ENCODE measurements at places on chromosomes 2 and 18.

DNA sequence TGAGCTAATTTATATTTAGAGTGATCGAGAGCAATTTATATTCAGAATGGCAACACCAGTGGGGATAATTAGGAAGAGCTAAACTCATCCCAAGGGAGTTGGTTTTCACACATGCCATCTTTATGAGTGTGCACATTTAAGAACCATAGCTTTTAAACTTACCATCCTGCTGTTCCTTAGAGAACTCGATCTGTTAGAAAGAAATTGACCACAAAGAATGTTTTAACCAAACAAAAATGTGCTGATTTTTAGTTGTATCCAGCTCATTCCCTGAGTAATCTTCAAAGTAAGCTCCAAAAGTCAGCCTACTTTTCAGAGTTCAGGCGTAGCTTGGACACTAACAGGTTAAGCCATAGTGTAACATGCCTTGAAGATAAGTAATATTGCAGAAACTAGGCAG lies 12.6 kb downstream of the MYL1 start:
- no peak for DNase-seq

DNA sequence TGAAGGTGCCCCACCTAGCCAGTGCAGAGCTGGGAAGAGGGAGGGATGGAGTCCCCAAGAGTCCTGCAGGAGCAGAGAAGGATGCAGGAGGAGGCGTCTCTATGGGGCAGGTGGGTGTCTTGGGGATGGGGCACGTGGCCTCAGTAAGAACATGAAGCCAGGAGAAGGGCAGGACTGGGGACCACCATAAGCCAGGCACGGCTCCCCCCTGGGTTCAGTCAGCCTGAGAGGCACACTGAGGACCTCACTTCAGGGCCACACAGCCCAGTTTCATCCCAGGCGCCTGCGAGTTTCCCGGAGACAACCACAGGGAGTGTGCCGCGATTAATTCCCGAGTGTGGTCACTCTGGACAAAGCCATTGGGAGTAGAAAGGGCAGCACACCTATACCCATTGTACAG lies 120.3 kb downstream of the GYPC start:
- no peak for DNase-seq

DNA sequence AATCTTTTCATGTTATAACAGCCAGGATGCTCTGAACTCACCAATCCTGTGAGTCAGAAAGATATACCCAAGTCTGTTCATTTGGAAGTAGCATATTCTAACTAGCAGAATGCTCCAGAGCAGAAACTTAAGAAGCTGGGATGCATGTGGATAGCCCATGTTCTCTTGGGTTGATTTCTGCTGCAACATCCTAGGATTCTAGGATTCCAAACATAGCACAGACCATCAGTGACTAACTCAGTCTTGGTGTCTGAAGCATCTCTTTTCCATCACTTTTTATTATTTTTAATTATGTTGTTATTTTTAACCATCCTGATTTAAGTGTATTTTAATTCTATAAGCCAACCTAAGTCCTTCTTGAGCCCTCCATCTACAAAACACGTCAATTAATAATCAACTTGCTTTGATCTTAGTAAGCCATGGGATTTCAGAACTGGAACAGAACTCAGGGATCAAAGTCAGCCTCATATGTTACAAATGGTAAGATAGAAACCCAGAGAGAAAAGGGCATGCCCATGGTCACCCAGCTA lies 85.4 kb downstream of the OSR1 start:
- DNase-seq: no peak

DNA sequence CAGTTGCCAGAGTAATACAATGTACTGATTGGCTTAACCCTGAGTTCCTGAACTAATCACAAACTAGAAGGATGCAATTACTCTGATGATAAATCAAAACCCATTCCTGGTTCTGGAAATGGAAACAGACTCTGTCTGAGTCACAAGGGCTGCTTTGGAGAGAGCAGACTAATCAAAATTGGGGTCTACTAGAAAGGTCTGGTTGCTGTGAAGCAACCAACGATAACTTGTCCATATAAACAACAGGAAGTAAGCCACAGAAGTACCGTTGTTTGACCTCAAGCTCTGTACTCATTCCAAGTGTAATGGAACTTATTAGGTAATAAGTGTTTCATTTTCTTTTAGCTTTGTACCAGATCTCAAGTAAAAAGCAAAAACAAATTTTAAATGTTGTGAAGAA lies 49.7 kb downstream of the RASGRP3 start:
- no peak for DNase-seq

DNA sequence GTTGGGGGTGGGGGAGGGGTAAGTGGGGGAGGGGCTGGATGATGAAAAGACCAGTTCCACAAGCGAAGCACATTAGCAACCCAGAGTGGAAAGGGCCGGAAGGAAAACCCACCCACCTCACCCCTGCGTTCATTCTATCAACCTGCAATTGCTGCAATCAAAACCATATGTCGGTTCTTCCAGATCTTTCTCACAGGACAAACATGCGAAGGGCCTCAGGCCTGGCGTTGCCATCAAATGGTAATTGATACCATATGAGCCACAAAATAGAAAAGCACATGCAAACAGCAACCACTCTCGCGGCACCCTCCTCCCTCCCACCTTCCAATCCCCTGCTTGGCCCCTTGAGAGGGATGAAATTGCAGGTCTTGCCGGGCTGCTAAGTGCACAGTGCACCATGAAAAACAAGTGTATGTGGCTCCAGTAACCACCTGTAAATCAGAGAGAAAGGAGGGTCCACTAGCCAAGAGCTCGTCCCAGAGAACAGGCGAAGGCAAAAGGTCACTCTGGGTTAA lies 287.5 kb downstream of the TCF4 start:
- DNase-seq: no peak

- no peak for DNase-seq
Observed at GRCh38 chr2:224436634-224437033, 34.7 kb upstream of the FAM124B start.

GRCh38 chr2:129758784-129759471 lies 220.5 kb upstream of the RAB6C start:
- peak; percentile 50 for DNase-seq

GRCh38 chr18:36695806-36696205 lies 133.0 kb downstream of the TPGS2 start:
- DNase-seq: no peak

GRCh38 chr18:73959352-73959751 lies 188.3 kb downstream of the FBXO15 start:
- no peak for DNase-seq

- DNase-seq: no peak
Observed at GRCh38 chr2:223692191-223692947, 90.2 kb upstream of the SCG2 start.

DNA sequence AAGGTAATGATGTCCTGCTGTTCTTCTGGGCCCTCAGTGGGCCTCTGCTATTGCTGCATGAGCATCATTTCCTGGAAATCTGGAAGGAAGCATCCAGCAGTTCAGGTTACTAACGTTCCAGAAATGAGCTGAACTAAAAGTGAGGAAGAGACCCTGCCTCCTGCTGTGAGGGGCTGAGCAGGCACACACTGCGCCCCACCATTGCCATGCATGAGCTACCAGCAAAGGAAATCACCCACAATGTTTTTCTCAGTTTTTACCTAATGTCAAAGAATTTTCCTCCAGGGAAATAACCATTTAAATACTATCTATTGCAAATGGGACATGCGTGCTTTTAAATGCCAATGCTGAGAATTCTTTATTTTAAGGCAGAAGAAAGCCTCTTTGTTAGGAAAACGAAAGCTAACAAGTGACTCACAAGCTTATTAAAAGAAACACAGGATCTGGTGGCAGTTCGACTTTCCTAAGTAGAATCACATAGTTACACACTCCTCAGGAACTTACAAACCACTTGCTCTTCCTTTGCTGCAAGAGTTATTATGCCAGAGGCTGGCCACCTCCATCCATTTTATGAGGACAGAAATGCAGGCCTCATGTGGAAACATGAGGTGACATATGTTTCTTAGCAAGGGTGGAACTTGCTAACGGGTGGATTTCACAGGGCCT lies 152.6 kb upstream of the TTC39C start:
- DNase-seq: no peak

DNA sequence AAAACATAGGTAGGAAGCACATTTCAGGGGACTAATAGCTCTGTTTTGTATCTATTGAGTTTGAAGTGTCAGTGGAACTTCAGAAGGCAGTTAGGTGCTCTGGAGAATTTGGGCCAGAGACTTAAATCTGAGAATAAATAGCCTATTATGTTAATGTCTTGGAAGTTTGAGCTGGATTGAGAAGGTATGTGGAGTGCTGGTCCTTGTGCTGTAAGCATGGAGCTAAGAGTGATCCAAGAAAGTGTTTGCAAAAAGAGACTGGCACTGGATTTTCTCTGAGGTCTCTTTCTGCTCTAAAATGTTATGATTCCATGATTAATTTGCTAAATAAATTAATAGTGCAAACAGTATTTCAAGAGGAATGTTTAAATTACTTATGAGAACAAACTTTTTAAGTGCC lies 63.3 kb downstream of the ICOS start:
- DNase-seq: no peak

GRCh38 chr18:47800248-47800647 lies 130.2 kb downstream of the SMAD2 start:
- DNase-seq: no peak

DNA sequence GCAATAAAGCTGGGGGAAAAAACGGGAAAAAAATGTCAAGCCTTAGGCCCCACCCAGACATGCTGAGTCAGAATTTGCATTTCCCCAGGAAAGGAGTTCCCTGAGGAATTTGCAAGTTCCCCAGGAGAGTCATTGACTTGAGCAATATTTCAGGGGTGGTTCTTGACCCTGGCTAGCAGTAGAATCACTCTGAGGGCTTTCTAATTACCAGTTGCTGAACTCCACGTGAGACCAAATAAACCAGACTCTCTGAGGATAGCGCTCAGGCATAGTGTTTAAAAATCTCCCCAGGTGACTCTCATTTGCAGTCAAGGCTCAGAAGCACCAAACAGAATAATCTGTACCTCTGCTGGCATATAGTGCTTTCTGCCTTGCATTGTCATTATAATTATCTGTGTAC lies 48.7 kb downstream of the C1QL2 start:
- DNase-seq: no peak

- no peak for DNase-seq
Observed at GRCh38 chr2:236835307-236836024, 250.2 kb upstream of the COPS8 start.

GRCh38 chr2:24914713-24915112 lies 5.3 kb downstream of the ADCY3 start:
- DNase-seq: no peak

DNA sequence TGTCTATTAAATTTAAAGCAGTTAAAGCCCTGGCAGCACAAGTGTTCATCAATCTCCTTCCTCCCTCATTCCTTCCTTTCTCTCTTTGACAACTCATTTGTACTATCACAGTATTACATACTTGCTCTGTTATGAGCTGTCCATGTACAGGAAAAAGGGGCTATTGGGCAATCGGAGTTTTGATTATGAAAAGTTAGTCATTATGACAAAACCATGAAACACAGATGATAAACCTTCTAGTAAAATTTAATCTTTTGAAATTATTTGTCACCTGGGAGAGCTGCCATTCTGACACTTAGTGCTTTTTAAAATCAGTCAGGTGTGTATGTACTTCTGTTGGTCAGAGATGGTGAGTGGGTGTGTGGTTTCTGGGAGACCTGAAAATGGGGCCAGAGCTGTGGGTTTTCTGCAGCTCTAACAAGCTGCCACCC lies 39.4 kb downstream of the MAP4K4 start:
- no peak for DNase-seq

DNA sequence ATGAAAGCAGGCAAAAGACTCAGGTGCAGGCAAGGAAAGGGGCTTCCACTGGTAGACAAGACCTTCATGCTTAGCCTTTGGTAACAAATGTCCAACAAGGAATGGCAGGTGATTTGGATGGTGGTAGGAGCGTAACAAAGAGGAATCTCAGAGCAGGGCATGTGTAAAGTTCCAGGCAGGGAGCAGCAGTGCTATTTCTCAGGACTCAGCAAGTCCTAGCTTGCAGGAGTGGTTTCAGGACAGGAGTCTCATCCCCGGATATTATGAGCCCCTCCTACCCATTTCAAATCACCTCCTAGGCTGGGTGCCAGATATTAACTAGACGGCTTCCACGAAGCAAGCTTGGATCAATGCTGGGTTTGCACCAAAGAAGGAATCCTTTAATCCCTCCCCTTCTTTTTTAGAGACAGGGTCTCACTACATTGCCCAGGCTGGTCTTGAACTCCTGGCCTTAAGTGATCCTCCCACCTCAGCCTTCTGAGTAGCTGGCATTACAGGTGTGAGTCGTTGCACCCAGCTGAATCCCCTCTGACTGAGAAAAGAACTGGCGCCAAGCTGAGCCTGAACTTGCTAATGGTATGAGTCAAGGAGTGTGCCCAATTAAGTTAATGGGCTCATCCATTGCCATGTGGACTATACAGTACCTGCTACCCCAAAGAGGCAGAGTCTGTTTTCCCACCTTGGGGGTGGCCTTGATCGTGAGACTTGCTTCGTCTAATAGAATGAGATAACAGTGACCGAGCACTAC lies 190.3 kb downstream of the ARL4C start:
- DNase-seq: no peak

DNA sequence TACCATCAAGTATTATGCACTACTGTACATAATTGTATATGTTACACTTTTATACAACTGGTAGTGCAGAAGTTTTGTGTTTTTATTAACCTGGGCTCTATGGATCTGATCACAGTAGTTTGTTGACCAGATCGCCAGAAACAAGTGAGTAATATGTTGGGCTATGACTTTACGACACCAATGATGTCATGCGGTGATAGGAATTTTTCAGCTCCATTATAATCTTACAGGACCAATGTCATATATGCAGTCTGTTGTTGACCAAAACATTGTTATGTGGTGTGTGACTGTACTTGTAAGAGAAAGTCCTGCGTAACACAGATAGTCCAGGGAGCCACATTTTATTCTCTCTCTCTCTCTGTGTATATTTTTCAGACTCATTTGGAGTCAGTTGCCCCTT lies 4.5 kb upstream of the ACOXL start:
- no peak for DNase-seq

DNA sequence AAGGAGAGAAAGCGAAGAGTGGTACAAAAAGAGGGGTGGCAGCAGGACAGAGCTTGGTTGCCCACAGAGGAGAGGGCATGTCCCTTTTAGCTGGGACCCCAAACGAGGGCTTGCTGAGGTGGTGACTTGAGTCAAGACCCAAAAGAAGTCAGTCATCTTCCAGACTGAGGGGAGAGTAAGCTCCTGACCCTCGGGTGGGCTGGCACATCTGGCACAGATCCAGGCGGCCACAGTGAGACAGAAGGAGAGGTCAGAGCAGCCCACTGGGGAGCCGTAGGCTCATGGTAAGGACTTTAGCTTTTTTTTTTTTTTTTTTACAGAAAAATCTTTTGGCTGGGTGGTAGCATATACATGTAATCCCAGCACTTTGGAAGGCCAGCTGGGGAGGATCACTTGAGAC lies 77.9 kb upstream of the ST6GAL2 start:
- no peak for DNase-seq

DNA sequence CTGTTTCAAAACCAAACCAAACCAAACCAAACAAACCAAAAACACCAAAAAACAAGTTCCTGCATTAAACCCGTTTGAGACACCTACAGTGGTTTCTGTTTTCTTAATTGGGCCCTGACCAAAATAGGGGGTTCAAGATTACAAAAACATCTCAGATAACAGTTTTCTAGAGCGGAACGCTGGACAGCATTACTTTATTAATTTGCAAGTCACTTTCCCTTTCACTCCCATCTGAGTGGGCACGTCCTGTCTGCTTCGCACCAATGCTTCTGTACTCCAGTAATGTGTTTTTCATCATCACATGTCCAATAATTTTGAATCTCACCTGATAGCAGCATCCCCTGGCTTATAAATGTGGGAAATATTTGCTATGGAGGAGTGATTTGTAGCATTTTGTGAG lies 11.7 kb upstream of the MYO1B start:
- DNase-seq: no peak

GRCh38 chr18:413233-413632 lies 87.3 kb downstream of the COLEC12 start:
- DNase-seq: no peak

Measured in left ventricle myocardium superior (tissue), 1 donor.